ENCODE measurements at places on chromosomes 7 and 10.

DNA sequence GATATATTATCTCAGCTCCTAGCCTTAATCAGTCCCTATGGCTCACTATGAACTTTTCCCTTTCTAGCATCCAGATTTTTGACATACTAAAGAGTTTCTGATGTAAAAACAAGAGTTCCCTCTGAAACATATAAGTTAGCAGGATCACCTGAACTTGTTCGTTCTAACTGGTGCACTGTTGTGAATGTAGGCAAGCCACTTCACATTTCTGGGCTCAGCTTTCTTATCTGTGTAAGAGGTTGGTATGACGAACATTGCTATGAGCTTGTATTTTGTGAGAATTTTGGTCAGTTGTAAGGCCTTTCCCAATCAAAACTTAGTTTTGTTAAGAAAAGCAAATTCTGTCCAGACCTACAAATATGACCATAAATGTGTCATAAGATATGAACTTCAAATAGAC, 46.1 kb downstream of the MAGI2 start:
- DNase-seq, result peak; percentile 8

GRCh38 chr10:10855151-10855581, 162.5 kb upstream of the CELF2 start:
- DNase-seq, result peak; percentile 25

DNA sequence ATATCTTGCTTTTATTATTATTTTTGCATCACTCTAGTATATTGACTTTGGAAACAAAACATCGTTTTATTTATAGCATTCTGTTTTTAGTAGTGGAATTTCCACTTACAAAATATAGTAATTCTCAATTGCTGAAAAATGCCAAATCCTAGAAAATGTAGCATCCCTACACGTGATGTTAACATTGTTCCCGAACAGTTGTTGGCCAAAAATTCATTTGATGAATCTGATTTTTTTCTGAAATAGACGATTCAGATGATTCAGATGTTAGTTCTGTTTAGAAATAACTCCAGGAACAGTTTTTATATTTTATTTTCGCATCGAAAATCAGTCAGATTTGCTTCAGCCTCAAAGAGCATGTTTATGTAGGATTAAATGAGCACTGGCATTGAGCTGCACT, 122.4 kb downstream of the GFRA1 start:
- DNase-seq, result no peak

- no peak for DNase-seq
Measured at GRCh38 chr7:57403601-57404342, 46.2 kb upstream of the ZNF716 start.

DNA sequence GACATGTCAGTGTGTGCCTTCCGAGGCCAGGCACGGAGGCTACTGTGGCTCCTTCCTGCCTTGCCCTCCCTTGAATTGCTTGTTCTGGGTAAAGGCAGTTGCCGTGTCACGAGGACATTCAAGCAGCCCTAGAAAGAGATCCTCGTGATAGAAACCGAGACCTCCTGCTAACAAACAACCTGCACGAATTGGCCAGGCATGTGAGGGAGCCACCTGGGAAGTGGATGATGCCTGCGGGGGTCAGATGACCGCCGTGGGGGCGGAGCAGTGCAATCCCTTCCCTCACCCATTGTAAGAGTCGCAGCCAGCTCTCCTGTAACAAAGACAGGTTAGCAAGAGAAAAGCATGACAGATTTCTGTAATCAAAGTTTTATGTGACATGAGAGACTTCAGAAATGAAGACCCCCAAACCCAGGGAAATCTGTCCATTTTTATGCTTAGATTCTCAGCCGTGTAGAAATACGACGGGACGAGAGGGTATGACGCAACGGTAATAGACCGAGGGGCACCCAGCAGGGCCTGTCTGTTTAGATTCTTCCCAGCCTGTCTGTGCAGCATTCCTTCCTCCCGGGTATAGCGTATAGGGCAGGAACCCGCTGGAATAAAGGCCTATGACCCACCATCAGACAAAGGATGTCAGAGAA, 241.7 kb downstream of the GATA3 start:
- no peak for DNase-seq

DNA sequence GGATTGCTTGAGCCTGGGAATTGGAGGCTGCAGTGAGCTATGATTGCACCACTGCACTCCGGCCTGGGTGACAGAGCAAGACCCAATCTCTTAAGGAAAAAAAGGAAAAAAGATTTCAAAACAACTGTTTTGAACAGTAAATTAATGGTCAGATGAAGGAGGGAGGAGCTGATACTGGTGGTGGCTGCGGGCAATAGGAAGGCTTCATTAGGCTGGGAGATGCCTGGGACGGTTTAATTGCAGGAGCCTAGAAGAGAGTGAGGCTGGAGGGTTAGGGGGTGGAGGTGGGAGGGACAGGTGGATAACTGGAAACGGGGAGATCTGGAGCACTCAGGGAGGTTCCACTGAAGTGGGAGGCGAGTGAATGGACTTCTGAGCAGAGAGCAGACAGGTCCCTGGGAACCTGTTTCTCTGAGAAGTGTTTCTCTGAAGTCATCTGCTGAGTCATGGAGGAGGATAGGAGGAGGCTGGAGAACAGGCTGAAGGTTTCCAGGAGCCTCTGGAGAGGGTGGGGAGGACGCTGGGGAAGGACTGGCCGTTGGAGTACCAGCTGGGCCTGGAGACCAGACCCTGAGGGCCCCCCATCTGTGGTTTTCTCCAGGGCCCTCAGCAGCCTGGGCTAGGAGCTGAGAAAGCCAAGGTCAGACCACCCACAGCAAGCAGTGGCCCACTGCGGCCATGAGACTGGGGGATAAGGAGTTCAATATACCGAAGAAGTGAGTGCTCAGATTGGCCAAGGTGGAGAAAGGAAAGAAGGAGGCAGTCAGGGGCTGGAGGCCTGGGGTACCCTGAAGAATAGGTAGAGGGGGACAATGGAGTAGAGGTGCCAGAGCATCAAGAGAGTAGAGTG, 14.4 kb upstream of the YWHAG start:
- peak; percentile 97 for DNase-seq

DNA sequence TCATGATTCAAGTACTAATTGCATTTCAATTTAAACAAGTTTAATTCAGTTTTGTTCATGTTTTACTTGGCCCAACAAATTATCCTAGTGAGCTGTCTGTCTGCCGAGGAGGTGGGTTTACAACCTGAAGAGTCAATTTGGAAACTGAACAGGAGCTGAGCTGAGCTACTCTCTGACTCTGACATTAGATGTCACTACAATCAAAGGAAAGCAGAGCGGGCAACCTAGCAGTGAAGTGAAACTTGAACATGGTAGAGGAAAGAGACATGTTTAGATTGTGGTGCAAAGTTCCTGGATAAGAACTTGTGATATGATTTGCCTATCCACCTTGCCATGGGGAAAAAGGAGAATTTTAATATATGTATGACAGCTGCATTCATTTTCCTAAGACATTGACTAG, 9.6 kb upstream of the AGR3 start:
- no peak for DNase-seq

DNA sequence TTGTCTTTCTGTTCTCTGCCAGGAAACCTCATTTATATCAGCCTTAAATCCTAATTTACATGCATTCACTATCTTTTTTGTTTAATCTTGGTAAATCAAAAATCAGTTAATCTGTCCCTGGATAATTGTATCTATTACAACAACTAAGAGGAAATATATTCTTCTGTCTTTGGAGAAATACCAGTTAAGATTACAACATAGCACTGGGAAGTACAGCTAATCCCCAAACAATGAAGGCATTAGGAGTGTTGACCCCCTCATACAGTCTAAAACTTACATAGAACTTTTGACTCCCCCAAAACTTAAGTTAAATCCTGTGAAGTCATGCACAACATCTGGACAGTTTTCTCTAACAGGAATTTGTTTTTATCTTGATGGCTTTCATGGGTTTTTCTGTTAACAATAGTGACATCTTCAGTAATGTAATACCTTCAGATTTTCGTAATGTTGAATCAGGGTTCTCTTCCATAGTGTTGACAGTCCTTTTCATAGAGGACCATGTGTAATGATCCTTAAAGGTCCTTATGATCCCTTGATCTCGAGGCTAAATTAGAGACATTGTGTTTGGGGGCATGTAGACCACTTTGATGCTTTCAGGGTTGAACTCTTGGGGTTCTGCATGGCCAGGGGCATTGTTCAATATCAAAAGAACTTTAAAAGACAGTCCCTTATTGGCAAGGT, 24.1 kb upstream of the ABCC2 start:
- DNase-seq, result no peak

DNA sequence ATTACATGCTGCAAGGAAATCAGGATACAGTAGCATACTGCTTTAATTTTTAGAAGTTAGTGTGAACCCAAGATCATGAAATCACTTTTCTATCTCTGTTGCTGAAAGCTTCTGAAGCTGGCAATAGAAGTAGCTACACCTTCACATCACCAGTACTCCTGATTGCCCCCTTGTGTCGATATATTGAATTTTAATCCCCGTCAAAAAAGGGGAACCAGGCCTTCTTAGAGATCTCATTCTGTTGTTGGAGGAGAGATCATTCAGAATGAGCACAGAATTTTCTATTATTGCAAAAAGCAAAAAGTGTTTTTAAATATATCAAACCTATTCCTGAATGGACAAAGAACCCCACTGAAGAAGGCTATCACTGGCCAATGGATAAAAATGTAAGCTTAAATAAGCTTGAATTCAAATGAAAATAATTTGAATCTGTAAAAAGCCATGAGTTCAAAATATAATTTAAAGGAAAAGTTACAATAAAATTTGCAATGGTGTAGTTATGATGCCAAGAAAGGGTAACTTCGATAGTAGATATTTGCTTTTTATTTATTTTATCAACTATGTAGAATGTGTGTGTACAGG, 39.7 kb upstream of the TEX47 start:
- no peak for DNase-seq

- no peak for DNase-seq
Measured at GRCh38 chr7:89605362-89605761, 548.9 kb upstream of the STEAP1 start.

GRCh38 chr7:105835441-105835840, 41.0 kb downstream of the ATXN7L1 start:
- no peak for DNase-seq

GRCh38 chr10:45380903-45381620, 7.0 kb downstream of the ALOX5 start:
- DNase-seq, result peak; percentile 64

GRCh38 chr10:116926426-116926825, 77.1 kb downstream of the ENO4 start:
- DNase-seq, result no peak

DNA sequence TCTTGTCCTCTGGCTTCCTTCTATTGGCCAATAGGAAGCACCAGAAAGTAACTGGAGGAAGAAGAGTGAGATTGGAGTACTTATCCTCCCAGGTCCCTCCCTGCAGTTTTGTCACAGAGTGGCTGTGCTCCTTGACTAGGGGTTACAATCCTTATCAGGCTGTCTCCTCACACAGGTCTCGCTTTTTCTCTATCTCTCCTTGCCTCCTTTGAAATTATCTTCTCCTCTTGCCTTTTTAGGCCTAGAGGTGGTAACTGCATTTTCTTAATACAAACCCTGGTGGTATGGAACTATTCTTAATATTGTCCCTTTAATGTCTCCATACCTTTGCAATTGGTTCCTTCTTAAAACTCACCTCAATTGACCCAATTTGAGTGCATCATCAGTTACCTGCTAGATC, 2.7 kb downstream of the PRSS37 start:
- DNase-seq, result no peak

DNA sequence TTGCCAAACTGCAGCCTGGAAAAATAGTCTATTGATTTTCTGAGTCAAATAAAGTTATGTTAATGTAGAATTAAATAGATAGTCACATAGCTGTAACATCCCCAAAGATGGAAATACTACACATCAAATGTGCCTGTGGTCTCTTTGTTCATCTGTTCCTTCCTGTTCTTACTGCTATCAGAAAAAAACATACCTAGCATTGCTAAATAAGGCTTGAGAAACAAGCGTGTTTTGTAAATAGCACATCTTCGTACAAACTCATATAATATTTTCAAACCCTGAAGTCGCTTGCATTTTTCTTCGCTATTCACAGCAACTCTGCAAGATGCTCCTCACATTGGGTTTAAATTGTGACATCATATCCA, 116.1 kb downstream of the KLF6 start:
- no peak for DNase-seq

DNA sequence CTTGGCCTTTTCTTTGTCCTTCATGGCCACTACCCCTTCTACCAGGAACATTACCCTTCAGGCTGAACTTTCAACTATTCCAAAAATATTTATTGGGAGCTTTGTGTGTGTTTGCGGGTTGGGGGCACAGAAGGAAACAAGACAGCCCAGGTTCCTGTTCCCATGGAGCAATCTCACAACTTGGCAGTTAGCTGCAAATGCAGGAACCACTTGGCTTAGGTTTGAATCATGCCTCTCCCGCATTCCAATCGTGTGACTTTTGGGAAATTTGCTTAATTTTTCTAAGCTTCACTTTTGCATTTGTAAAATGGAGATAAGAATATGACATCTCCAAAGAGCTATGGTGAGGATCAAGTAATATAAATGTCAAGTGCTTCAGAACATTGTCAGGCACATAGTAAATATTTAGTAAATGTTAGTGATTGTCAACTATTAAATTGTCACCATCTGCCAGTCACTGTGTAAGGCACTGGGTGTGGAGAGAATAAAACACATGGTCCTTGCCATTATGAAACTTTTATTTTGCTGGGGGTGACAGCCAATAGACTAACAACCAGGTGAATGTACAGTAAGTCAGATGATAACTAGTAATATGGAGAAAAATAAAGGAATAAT, 277.1 kb downstream of the SNX13 start:
- DNase-seq, result peak; percentile 90

DNA sequence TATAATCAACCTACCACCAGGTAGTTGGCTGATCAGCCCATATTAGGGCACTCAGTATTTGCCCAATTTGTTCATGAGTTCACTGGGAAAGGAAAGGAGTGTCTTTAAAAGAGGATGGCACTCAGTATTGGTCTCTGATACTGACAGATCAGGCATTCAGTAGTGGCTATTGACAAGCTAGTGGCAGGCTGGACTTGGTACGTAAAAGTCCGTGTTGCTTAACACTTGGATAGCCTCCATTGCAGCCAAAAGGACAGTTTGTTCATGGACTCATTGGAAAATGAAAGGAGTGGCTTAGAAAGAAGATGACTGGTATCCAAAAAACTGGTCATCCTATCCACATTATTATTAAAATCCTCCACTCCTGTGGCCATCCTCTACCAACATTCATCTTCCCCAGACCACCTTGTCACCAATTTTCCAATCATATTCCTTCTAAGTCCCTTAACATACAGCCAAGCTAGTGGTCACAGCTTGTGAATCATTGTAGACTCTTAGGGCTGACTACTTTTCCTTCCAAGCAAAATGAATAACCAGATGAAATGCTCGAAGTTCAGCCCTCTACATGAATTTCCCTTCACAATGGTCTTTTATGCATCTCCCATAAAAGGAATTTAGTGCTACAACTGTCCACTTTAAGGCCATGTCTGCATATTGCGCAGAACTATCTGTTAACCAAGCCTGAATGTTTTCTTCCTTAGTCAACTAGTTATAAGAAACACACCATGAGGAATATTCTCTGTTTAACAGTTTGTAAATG, 78.6 kb upstream of the MAGI2 start:
- DNase-seq, result no peak

GRCh38 chr10:546451-546850, 143.0 kb downstream of the DIP2C start:
- no peak for DNase-seq

GRCh38 chr10:18601321-18601720, 50.1 kb downstream of the NSUN6 start:
- DNase-seq, result peak; percentile 48

- DNase-seq, result no peak
Measured at GRCh38 chr7:7292608-7293007, 110.3 kb downstream of the C1GALT1 start.

All from osteoblast (primary cell).